ENCODE measurements at places on chromosomes 7 and 10. TPM values are rescaled to one million over a fixed set of nuclear protein-coding genes. Genes with fewer than 3 reads are reported as not detected.
A peak's percentile ranks its signal among the peaks of the same experiment; 100 is the strongest.

DNA sequence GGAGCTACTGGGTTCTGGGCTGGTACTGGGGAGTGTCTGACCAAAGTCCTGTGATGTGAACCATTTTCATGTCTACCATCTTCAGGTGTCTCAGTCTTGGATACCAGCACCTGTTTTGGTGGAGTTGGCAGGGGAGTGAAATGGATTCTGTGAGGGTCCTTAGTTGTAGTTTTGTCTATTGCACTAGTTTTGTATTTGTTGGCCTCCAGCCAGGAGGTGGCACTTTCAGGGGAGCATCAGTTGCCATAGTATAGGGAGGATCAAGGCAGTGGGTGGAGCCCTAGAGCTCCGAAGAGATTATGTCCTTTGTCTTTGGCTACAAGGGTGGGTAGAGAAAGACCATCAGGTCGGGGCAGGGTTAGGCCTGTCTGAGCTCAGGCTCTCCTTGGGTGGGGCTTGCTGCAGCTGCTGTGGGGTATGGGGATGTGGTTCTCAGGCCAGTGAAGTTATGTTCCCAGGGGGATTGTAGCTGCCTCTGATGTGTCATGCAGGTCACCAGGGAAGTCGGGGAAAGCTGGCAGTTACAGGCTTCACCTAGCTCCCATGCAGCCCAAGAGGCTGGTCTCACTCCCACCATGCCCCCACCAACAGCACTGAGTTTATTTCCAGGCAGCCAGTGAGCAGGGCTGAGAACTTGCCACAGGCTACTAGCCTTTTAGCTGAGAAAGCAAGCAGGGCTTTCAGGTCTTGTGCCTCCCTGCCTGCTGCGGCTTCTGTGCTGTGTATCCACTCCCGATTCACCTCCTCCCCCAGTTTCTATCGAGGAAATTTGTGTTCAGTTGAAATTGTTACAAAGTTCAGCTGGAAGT lies 153.1 kb downstream of the ZNF365 start:
- H3K4me3 ChIP-seq, result peak overlapping the region; percentile 44
- H3K27me3 ChIP-seq, result no peaks in the 10 kb centered on the region
- peak; percentile 90 for DNase-seq
- peaks cover 32% of the 10 kb centered on the region for H3K4me1 ChIP-seq

Gene DDC
- total RNA-seq, result not detected

- peaks cover 1% of the 10 kb centered on the region for H3K36me3 ChIP-seq
- H3K27ac ChIP-seq, result no peak overlapping the region
- DNase-seq, result no peak
- H3K4me3 ChIP-seq, result no peak overlapping the region
- no peaks in the 10 kb centered on the region for H3K27me3 ChIP-seq
Measured at GRCh38 chr10:95660283-95660682, 3.8 kb upstream of the ALDH18A1 start.

GRCh38 chr10:132306864-132307751 lies 642 bp downstream of the STK32C start:
- no peaks in the 10 kb centered on the region for H3K4me1 ChIP-seq
- no peak for DNase-seq
- no peaks in the 10 kb centered on the region for H3K36me3 ChIP-seq
- H3K27me3 ChIP-seq, result peaks cover 13% of the 10 kb centered on the region

DNA sequence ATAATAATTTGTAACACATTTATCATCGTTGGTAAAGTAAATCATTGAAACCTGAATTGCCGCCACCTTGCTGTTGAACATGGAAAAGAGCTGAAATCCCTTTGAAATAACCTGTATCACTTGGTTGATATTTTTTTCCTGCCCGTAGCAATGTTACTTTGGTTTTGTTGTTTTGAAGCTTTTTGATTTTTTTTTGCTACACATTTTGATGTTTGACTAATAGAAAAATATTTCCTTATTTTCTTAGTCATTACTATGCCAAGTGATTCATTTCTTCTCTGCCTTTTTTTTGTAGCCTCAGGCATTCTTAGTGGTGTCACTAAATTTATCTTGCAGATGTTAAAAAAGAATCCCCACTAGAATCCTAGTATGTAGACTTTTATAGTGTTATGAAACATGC lies 235.1 kb upstream of the MEOX2 start:
- no peak for DNase-seq
- H3K27me3 ChIP-seq, result no peaks in the 10 kb centered on the region
- H3K4me1 ChIP-seq, result no peaks in the 10 kb centered on the region
- H3K27ac ChIP-seq, result no peak overlapping the region

Measured in GM12878 (cell line).